Activated T-cell treated with anti-CD3 and anti-CD28 coated beads, Interleukin-2, amount 50 U/mL, for 48 hours (primary cell): ENCODE measurements at places on chromosomes 7 and 10.

GRCh38 chr7:102991540-102992214, 78.9 kb downstream of the LRRC17 start:
- no peak for DNase-seq

DNA sequence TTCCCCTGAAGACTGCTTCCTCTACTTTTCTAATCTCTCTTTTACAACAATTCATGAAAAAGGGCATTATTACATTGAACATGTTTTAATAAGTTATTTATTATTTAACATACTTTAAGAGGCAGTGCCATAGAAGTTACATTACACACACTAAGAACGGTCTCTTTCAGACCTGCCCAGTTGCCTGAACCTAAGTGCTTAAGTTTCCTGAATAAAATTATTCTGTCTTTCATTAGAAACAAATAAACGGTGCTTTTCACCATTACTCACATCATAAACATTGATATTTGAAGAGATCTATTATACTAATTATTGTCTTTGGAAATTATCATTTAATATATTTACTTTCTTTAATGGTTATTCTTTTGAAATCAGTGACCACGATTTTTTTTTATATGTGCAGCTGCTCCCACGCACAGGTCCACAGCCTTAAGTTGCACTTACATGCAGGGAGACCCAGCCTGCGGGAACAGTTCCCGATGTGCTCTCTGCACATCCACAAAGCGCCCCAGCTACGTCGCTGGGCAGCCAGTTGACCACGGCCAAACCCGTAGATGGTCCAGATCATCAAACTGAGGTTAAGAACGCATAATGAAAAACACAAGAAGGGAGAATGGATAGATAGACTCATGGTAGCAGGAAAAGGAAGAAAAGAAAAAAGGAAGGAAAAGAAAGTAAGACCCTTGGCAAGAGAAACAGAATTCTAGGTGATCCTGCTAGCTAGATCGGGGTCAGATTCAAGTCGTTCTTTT, 437.0 kb upstream of the MGMT start:
- DNase-seq: no peak

DNA sequence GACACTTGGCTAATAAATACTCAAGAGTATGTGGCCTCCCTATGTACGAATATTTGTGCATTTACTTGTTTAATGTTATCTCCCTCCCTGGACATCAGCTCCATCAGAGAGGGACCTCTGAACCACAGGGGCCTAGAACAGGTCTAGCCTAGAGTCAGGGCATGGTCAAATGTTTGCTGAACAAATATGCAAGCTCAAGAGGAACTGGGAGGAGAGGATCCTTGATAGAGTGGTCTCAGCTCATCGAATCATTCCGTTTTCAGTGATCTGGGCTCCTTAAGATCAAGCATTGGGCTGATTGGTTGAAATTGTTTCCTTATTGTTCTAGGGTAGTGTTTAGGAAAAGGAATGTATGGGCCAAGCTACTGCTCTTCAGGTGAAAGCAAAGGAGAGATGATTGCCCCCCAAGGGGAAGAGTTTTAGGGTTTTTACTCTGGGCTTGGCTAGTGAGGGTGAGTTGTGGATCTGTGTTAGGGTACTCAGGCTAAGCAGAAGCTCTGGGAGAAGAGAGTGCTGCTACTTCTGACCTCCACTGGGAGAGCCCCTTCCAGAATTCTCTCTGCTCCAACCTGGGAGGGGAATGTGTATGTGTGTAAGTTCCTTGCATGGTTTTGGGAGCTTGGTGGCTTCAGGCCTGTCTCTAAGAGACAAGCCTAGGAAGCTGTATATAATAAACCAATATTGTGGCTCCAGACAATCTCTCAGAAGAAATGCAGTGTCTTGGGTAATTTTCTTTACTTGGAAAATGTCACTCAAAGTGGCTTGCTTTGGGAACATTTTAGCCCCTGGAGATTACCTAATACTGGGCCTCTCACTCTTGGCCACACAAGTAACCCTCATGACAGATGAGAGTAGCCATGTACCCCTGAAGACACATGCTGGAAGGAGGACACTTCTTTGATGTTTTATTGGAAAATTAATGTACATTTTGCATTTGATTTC, 110.0 kb downstream of the EMX2 start:
- DNase-seq: no peak

- no peak for DNase-seq
These were observed 103.7 kb upstream of the TMEM72 start for GRCh38 chr10:44807451-44807850.

DNA sequence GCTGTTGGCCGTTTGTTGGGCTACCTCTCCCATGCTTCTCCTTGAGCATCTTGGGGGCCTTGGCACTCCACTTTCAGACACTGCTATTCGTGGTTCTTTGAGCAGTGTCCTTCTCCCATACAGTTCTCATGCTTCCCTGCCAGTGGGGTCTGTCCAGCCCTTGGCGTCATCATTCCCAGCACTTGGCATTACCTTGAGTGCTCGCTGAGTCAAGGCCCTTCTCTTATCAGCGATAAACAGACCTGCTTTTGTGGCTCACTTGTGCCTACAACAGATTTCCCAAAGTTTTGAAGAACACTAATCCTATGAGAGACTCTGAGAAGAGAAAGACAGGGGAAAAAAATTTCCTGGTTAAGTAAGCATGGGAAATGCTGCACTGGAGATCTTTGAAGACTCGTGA, 85.3 kb downstream of the NOC3L start:
- DNase-seq: no peak
